ENCODE measurements at places on chromosomes 11 and 22.

DNA sequence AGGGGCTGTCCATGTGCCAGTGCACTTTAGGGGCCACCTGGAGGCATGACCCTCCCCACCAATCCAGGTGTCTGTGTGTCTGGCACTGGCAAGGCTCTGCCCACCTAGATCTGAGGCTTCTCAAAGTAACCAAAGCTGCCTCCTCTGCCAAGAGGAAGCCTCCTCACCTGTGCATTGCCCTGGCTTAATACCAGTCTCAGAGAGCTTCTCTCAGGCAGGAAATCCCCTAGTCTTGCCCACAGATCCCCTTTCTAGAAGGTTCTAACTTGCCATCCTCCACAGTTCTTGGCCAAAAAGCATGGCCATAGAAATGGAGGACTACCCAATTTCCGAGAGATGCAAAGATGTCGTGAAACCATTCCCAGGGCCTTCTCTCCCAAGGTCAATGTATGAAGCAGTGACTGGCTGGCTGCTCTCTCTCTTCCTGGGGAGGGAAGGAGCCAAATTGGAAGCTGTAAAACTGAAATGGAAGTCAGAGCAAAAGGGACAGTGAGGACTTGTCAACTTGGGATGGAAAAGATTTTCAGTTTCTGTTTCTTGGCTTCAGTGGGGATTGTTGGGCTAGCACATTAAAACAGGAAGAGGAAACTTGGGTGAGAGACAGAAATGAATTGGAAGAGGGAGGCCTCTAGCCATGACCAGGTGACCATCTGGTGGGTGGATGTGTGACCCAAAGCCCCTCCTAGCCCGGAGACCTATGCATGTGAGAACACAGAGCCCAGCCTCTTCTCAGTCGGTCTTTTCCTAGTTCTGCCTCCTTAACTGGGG, 68.8 kb downstream of the PRDM11 start:
- no peak for DNase-seq

GRCh38 chr11:66181632-66182315, 86.7 kb upstream of the RAB1B start:
- DNase-seq, result no peak

- DNase-seq, result no peak
These were observed 700 bp upstream of the STX3 start for GRCh38 chr11:59754494-59754858.

DNA sequence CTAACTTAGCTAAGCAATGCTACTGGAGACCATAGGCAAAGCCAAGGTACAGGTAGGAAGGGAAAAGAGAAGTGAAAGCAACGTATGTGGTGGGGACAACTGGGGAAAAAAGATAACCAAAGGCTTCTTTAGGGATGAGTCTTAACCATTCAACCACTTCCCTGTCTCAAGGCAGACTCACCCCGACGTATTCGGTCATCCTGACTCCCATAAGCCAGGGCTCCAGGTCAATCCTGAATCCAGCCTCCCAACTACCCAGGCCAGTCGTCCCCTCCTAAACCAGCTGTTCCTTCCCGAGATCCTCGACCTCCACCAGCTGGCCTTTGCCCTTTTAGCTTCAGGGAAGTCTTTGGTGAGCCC, 330 bp downstream of the ACP2 start:
- no peak for DNase-seq

DNA sequence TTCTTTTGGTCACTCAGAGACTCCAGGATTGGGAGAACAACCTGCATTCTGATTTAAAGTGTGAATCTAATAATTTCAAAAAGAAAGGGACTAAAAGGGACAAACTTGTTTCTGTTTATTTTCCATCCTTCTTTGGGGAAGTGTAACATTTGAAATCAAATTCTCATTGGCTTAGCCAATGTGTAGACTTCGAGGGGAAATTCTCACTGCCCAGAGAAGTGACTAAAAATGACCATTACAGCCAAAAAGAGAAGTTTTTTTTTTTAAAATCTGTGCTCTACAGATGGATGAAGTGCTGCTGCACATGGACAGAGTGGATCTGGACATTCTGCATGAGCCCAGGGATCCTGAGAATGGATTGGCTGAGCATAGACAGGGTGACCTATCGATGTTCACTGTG, 49.4 kb upstream of the ELF5 start:
- no peak for DNase-seq

GRCh38 chr22:45879552-45879949, 97.4 kb downstream of the WNT7B start:
- no peak for DNase-seq

- DNase-seq, result no peak
These were observed 1.4 kb downstream of the XBP1 start for GRCh38 chr22:28798810-28799605.

DNA sequence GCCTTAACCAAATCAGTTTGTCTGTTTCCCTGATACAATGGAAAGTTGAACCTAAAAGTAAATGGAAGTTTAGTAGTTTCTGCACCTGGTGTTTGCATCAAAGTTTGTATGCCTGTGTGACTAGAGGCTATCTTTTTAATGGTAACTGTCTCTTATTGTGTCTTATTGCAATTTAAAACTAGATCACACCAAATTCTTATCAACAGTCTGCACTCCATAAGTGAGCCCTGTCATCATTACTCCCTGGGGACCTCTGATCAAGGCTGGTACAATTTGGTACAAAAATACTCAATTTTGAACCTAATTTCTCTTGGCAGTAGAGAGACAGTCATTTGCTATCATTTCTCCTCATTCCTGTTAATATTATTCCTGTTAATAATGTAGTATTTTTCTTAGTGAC, 38.1 kb downstream of the ARHGAP1 start:
- DNase-seq, result no peak

DNA sequence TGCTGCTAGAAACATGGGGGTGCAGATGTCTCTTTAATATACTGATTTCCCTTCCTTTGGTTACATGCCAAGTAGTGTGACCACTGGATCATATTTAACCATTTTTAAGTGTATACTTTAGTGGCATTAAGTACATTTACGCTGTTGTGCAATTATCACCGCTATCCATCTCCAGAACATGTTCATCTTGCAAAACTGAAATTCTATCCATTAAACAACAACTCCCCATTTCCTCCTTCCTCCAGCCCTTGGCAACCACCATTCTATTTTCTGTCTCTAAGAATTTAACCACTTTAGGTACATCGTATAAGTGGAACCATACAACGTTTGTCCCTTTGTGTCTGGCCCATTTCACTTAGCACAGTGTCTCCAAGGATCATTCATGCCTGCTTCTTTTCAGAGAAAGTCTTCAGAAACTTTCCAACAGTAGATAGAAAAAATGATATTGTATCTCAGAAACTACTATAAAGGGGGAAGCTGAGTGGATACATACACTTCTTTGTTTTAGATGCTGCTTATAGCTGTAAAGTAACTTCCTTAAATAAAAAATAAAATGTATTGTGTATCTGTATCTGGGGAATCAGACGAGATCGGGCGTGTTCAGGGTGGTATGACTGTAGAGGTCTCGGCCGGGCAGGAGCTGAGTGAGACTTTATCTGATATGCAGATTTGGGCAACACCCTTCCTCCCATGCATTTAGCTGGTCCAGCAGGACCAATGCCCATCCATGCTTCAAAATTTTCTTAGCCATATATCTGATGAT, 44.6 kb upstream of the ZBED5 start:
- DNase-seq, result no peak

DNA sequence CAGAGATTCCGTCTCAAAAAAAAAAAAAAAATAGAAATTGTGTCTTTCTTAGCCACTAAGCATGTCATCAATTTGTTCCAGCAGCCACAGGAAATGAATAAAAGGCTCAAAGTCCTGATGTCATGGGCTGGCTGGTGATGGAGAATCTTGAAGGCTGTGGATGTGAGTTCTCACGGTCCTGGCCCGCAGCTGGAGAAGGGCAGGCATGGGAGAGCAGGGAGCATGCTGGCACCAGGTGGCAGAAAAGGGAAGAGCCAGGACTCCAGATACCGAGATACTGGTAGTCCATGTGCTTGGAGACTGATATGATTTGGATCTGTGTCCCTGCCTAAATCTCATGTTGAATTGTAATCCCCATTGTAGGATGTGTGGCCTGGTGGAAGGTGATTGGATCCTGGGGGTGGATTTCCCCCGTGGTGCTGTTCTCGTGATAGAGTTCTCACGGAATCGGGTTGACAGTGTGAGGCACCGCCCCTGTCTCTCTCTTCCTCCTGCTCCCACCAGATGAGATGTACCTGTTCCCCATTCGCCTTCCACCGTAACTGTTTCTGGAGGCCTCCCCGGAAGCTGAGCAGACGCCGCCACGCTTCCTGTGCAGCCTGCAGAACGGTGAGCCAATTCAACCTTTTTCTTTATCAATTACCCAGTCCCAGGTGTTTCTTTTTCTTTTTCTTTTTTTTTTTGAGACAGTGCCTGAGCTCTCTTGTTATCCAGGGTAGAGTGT, 18.1 kb downstream of the MRGPRD start:
- DNase-seq, result no peak

GRCh38 chr11:126696982-126697381, 303.6 kb downstream of the KIRREL3 start:
- no peak for DNase-seq

DNA sequence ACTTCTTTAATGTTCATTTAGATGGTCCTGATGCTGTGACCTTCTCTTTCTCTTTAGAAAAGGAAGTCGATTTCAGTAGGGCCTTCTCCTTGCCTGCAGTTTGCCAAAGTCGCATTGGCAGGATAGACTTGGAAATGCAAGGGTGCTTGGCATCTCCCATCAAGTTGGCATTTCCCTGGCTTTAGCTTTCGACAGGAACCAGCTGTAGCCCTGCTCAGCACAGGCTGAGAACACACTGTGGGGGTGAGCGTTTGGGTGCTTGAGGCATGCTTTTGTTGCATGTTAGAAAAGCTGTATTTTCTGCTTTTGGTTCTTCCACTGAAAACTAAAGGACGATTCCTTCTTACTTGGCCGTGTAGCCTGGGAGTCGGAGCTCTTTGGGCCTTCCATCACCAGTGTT, 37.7 kb downstream of the LDLRAD3 start:
- no peak for DNase-seq
